CD8-positive, alpha-beta T cell (primary cell): ENCODE measurements at places on chromosomes 5 and 9. TPM values are rescaled to one million over a fixed set of nuclear protein-coding genes. Genes with fewer than 3 reads are reported as not detected.

Gene CMYA5
- 0.17 TPM for total RNA-seq

Gene ANGPTL2
- total RNA-seq = not detected

Gene AFAP1L1
- total RNA-seq = 0.19 TPM

Gene SPEF2
- 4.7 TPM for total RNA-seq

Gene STPG3
- not detected for total RNA-seq

Gene CDH9
- not detected for total RNA-seq

Gene CA9
- not detected for total RNA-seq

Gene NR2F1
- not detected for total RNA-seq

Gene FRRS1L
- total RNA-seq = not detected

Gene FEM1C
- total RNA-seq = 32.9 TPM

Gene ARL14EPL
- total RNA-seq = 0.44 TPM

Gene ZFP37
- total RNA-seq = 1.1 TPM

Gene SHISAL2B
- total RNA-seq = not detected

Gene SLC6A18
- total RNA-seq = not detected

Gene BARHL1
- total RNA-seq = not detected

Gene SYK
- total RNA-seq = 1.6 TPM

Gene DPYSL3
- not detected for total RNA-seq

Gene PITX1
- not detected for total RNA-seq

Gene TAF1L
- not detected for total RNA-seq

Gene PCDHGC5
- not detected for total RNA-seq

Gene RANBP3L
- total RNA-seq = not detected

Gene TMEM174
- total RNA-seq = not detected

Gene KCTD16
- total RNA-seq = not detected

Gene CETN3
- 2.4 TPM for total RNA-seq

Gene TMEM252
- total RNA-seq = not detected

Gene SLC45A2
- not detected for total RNA-seq

Gene BTNL8
- not detected for total RNA-seq

Gene CCL28
- 20.9 TPM for total RNA-seq

Gene PCA3
- total RNA-seq = not detected
